ENCODE measurements at places on chromosomes 16 and 17.

GRCh38 chr16:86034421-86034919 lies 135.5 kb downstream of the IRF8 start:
- H3K36me3 ChIP-seq: no peaks in the 10 kb centered on the region
- no peak for DNase-seq
- H3K27me3 ChIP-seq: peaks cover 3% of the 10 kb centered on the region
- H3K27ac ChIP-seq: no peak overlapping the region
- H3K4me1 ChIP-seq: peaks cover 2% of the 10 kb centered on the region
- no peak overlapping the region for H3K4me3 ChIP-seq

DNA sequence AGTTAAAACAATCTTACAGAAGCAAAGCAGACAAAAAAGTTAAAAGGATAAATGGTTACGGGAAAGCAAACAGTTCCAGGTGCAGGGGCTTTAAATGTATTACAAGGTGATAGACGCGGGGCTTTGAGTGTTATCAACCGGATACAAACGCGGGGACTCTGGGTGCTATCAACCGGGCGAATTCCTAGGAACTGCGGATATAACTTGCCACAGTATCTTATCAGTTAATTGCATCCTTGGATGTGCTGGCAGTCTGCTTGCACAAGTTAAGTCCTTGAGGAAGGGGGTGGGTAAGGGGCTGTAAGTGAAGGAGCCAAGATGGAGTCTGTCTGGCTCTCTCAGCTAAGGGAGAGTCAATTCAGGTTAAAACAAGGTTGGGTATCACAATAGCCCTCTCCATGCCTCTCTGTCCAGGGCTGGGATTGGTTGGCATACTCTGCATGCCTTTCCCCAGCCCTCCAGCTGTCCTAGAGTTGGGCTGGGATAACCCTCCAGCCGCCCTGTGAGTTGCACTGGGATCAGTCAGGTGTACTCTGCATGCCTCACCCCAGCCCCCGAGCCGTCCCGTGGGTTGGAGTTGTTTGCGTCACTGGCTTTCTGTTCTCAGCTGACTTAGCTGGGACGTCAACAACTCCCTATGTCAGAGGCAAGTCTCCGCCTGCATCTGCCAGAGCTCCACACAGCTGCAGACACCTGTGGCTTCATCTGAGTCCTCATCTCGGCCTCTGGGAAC lies 40.9 kb downstream of the TMEM235 start:
- H3K27me3 ChIP-seq: peaks cover 9% of the 10 kb centered on the region
- H3K4me3 ChIP-seq: no peak overlapping the region
- H3K36me3 ChIP-seq: no peaks in the 10 kb centered on the region
- peak overlapping the region; percentile 57 for H3K27ac ChIP-seq

GRCh38 chr17:18041776-18042175 lies 2.6 kb downstream of the GID4 start:
- peaks cover 27% of the 10 kb centered on the region for H3K4me1 ChIP-seq
- H3K27ac ChIP-seq: no peak overlapping the region
- peak overlapping the region; percentile 78 for H3K4me3 ChIP-seq

DNA sequence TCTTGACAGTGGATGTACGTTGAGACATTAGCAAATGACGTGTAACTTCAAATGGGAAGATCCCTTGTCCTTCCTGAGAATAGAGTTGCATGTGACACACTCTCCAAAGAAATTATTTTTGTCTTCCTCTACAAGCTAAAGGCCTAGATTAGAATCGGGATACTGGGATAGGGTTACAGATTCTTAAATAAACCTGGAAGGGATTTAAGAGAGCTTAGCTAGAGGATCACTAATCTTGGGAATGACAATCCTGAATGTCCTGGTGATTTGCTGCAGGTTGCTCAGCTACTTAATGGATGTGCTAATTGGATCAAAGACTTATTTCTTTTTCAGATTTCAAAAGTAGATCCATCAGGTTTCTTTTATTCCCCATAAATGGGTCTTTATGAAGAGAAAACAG lies 101.9 kb downstream of the KCNJ2 start:
- H3K4me1 ChIP-seq: peaks cover 5% of the 10 kb centered on the region
- H3K36me3 ChIP-seq: no peaks in the 10 kb centered on the region
- H3K27me3 ChIP-seq: peaks cover 3% of the 10 kb centered on the region
- DNase-seq: no peak
- no peak overlapping the region for H3K27ac ChIP-seq

- H3K4me3 ChIP-seq: no peak overlapping the region
- H3K27ac ChIP-seq: no peak overlapping the region
- no peaks in the 10 kb centered on the region for H3K4me1 ChIP-seq
- DNase-seq: no peak
- H3K36me3 ChIP-seq: no peaks in the 10 kb centered on the region
Observed at GRCh38 chr17:75719732-75720131, 1.5 kb upstream of the ITGB4 start.

DNA sequence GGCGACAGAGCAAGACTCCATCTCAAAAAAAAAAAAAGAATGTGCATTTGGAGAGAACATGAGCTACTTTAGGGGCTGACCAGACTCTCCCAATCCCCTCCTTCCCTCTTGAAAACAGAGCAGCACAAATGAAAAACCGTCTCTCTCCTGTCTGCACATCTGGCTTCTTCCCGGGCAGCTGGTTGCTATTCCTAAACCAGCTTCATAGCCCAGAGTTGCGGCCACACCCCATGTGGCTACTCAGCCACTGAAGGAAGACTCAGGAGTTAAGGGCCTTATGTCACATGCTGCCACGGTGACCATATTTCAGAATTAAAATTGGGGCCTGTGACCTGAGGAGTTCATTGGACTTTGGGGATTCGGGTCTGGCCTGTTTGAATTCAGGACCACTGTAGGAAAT lies 48.3 kb downstream of the KATNIP start:
- peaks cover 15% of the 10 kb centered on the region for H3K4me1 ChIP-seq
- no peak overlapping the region for H3K27ac ChIP-seq
- no peak for DNase-seq

GRCh38 chr16:50989047-50989446 lies 162.0 kb downstream of the SALL1 start:
- no peak overlapping the region for H3K27ac ChIP-seq
- H3K4me3 ChIP-seq: no peak overlapping the region
- H3K4me1 ChIP-seq: peaks cover 5% of the 10 kb centered on the region
- H3K36me3 ChIP-seq: no peaks in the 10 kb centered on the region

DNA sequence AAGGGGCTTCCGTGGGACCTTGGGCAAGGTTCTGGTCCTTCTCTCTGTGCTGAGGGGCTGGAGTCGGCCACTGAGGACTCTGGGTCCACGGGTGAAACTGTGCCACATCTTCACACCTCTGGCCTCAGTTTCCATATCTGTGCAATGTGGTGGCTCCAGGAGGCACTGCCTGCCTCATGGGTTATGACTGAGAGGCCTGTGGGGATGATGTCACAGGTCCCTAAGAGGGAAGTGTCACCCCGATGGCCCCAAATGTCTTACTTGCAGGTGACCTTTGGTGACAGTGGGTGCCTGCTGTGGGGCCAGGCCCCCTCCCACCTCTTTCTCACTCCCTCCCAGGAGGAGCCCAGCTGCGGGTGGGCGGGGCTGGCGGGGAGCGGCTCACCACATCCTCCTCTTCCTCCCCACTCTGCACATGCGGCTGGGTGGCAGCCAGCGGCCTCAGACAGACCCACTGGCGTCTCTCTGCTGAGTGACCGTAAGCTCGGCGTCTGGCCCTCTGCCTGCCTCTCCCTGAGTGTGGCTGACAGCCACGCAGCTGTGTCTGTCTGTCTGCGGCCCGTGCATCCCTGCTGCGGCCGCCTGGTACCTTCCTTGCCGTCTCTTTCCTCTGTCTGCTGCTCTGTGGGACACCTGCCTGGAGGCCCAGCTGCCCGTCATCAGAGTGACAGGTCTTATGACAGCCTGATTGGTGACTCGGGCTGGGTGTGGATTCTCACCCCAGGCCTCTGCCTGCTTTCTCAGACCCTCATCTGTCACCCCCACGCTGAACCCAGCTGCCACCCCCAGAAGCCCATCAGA lies at the start of gene IL21R:
TSS of gene IL21R (plus strand) at position 407 of the 801 bp plus-strand sequence. CDS start 27,898 bp downstream, outside the sequence.
- H3K4me3 ChIP-seq: no peak within 1 kb of the TSS
- no peaks in the 10 kb centered on the region for H3K4me1 ChIP-seq
- H3K36me3 ChIP-seq: no peaks in the 10 kb centered on the region
- DNase-seq: no peak

- H3K4me3 ChIP-seq: no peak overlapping the region
- no peaks in the 10 kb centered on the region for H3K36me3 ChIP-seq
- H3K27ac ChIP-seq: no peak overlapping the region
Observed at GRCh38 chr16:14028202-14028601, 42.9 kb upstream of the MRTFB start.
